Suppressor macrophage treated with lipopolysaccharide for 1 hour (primary cell): ENCODE measurements at places on chromosomes 4 and X.

GRCh38 chr4:61489927-61490326 is 289.8 kb downstream of the ADGRL3 start:
- no peak for DNase-seq

GRCh38 chr4:13093170-13093569 is 391.0 kb downstream of the RAB28 start:
- no peak for DNase-seq

DNA sequence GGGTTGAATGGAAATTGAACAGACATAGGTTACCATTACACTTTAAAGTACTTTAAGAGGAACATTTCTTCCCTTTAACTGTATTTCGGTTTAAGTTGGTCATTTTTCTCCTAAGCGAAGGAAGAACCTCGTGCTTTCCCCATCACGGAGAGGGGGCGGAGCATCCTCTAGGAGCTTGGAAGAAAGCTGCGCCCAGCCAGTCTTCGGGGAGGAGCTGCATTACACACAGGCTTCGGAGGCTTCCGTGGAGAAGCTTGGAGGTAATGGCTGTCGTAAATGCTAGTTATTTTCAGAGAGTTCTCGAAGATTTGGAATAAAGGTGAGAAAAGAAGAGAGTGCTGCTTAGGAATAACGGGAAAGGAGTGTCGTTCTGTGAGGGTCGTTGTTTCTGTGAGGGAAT is at the start of gene PWWP3B:
PWWP3B (plus strand) TSS at position 199 of the 400 bp plus-strand sequence. CDS start 37,128 bp downstream, outside the sequence.
- DNase-seq = peak; percentile 4

DNA sequence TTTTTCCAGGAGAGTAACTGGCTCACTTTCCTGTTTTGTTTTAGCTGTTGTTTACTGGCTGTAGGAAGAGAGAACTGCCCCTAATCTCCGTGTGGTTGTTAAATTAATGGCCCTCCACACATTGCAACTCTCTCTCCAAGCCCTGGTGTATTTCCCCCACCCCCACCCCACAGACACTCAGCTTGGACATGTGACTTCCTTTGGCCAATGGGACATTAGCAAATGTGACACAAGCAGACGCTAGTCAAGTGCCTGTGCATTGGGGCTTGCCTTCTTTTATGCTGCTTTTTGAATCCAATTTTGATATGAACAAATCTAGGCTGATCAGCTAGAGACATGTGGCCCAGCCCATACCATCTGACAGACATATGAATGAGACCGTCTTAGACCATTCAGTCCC is 59.6 kb upstream of the TAB3 start:
- no peak for DNase-seq

- no peak for DNase-seq
Observed at GRCh38 chr4:105179539-105180401, 33.1 kb downstream of the TET2 start.

DNA sequence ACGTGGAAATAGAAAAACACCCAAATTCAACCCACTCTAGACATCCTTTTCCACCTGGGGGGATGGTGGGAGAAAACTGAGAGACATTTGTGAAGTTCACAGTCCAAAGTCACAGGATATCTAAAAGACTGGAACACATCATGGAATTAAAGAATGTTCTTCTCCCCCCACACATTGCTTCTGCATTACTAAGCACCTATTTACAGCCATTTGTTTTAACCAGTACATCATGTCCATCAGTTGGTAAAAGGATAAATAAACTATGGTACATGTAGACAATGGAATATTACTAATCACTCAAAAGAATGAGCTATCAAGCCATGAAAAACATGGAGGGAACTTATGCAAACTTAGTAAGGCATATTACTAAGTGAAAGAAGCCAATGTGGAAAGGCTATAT is 185.5 kb upstream of the ANXA10 start:
- no peak for DNase-seq

DNA sequence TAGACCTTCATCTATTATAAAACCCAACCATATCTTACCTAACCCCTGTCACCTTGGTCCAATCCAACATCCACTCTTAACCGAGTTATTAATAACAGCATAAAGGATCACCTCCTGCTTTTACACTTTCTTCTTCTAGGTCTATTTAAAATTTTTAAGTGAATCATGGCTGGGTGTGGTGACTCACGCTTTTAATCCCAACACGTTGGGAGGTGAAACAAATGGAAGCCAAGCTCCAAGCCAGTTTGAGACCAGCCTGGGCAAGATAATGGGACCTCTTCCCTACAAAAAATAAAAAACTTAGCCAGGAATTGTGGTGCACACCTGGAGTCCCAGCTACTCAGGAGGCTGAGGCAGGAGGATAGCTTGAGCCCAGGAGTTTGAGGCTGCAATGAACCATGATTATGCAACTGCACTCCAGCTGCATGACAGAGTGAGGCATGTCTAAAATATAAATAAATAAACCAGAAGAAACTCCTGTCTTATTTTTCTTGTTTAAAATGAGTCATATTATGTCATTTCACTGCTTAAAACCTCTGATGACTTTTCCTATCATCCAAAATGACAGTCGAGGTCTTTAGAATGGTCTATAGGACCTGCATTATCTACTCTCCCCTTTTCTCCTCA is 188.4 kb downstream of the GASK1B start:
- no peak for DNase-seq

- DNase-seq = no peak
Observed at GRCh38 chr4:24515698-24516097, 68.7 kb downstream of the DHX15 start.

DNA sequence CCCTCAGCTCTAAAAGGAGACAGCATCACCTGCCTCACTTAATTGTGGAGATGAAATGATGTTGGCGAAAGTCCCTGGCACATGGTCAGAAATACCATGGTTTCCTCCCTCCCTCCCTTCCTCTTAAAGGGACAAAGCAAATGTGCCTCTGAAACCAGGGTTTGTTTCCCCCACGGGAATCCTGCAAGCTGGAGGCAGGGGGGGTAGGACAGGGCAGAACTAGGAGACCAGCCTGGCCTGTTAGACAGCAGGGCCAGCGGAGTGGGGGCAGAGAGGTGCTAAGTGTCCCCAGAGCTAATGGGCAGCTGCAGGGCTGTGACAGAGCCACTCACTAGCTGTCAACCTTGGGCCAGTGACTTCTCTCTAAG is 5.7 kb downstream of the RTL5 start:
- no peak for DNase-seq

- DNase-seq = no peak
Observed at GRCh38 chr4:121073004-121073435, 685 bp upstream of the NDNF start.

DNA sequence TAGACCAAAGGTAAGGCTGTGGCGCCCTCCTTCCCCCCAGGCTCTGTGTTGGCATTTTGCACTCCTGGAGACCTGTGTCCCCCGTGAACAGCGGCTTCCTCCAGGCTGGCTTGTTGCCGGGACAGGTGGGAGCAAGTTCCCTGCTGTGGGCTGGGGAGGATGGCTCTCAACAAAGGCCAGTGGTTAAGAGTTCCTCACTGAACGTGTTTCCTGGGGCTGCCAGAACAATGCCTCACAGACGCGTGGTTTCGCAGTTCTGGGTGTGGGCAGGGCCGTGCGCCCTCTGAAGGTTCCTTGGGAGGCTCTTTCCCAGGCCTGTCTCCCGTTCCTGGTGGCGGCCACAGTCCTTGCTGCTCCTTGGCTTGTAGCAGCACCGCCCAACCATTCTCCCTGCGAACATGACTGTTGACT is 33.4 kb downstream of the NELFA start:
- DNase-seq = no peak
